ENCODE measurements at places on chromosomes 1 and 21. TPM values are rescaled to one million over a fixed set of nuclear protein-coding genes. Genes with fewer than 3 reads are reported as not detected.

- no peaks in the 10 kb centered on the region for H3K36me3 ChIP-seq
- peaks cover 5% of the 10 kb centered on the region for H3K27me3 ChIP-seq
- DNase-seq = no peak
- H3K27ac ChIP-seq = no peak overlapping the region
- peaks cover 2% of the 10 kb centered on the region for H3K4me1 ChIP-seq
- no peak overlapping the region for H3K4me3 ChIP-seq
These were observed 14.9 kb downstream of the SLC45A3 start for GRCh38 chr1:205665201-205666045.

DNA sequence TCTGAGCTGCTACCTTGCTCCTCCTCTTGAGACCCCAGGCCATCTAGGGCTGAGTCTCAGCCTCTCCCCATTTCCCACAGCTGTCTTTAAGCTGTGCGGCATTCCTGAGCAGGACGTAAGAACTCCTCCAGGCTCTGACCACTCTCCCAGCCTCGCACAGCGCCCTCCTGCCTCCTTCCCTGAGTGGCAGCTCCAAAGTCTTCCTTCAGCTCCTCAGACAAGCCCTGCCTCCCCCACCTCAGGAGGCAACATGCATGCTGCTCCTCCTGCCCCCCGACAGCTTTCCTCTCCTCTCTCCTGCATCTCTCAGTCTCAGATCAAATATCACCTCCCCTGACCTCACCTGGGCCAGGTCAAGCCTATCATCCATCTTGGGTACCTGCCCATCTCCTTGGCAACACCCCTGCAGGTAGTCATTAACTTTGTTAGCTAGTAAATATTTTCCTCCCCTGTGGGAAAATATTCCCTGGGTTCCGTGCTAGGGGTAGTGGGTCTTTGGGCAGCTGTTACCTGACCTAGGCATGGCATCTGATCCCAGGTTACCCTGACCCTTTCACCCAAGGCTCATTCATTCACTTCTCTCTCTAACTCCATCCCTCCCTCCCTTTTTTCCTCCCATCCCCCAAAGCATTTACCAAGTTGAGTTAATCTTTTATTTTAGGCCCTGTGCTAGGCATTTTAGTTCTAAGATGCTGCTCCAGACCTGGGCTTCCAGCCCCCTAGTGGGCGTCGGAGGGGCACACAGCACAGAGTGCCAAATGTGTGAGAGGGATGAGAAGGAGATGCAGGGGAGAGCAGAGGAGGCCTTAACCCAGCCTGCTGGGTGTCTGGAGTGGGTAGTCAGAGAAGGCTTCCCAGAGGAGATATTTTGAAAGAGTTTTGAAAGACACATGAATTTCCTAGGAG is 419.9 kb downstream of the PTPRU start:
- H3K27me3 ChIP-seq = peaks cover 4% of the 10 kb centered on the region
- H3K36me3 ChIP-seq = no peaks in the 10 kb centered on the region
- no peak overlapping the region for H3K27ac ChIP-seq

DNA sequence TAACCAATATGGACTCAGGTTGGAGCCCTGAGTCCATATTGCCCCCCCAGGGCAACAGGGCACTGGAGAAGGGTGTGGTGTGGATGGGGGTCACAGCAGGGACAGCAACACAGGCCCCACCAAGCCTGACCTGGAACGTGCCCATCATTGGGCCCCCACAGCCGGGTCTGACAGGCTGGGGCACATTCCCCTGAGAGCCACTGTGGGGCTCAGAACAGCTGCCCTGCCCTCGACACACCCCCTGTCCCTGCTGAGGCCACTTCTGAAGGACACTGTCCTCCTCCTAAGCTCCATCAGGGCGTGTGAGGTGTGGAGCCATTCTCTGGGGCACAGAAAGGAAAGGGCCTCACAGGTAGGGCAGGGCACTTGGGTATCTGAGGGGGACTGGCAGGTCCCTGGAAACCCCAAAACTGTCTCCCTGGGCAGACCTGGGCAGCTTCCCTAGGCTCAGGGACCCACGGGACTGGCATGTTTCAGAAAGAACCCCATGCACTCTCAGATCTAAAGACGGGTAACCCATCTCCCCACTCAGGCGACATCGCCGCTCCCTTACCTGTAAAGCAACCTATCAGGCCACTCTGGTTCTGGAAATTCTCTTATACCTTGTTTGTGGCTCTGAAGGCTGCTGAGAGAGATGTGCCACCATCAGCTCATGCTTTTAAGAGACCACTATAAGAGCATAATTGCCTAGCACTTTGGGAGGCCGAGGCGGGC is 95.5 kb downstream of the DMRTB1 start:
- DNase-seq = no peak
- no peaks in the 10 kb centered on the region for H3K27me3 ChIP-seq
- no peaks in the 10 kb centered on the region for H3K36me3 ChIP-seq
- H3K4me1 ChIP-seq = no peaks in the 10 kb centered on the region

DNA sequence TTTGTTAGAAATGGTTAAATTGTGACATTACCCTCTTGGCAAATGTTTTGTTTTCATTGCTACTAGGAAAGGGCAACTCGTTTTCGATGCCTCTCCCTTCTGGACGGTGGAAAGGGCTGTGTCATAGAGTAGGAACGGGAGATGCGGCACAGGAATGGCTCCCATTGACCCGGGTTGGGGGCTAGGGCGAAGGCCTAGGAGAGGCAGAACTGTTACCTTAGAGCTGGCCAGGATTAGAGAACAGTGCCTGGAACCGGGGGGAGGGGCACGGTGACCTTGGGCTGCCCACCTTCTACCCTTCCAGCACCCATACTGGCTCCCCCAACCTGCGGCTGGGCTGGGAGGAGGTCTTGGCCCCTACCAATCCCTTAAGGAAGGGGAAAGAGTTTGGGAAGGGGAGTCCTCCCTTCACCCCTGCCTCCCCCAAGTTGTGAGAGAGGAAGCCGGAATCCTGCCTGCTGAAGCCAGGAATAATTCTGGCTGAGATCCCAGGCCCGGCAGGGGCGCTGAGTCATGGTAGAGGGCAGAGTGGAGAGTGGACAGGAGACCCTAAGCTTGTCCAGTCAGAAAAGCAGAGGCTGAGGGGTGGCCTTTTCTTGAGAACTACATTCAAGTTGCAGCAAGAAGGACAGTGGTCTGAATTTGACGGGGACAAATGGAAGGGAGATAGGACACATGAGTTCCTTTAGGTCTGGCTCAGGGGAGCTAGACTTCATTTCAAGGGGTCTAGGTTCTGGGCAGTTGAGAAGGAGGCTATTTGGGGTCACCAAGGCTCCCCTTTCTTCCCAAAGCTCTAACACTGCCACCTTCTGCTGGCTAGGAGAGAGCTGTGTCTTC is 8.2 kb downstream of the LMNA start:
- H3K4me3 ChIP-seq = no peak overlapping the region
- DNase-seq = no peak
- no peaks in the 10 kb centered on the region for H3K36me3 ChIP-seq
- H3K4me1 ChIP-seq = peaks cover 68% of the 10 kb centered on the region
- peaks cover 4% of the 10 kb centered on the region for H3K27me3 ChIP-seq

Gene EPHB2
- not detected for total RNA-seq

Gene SPATA17
- total RNA-seq = not detected
